ENCODE measurements at places on chromosomes 5 and 9.

DNA sequence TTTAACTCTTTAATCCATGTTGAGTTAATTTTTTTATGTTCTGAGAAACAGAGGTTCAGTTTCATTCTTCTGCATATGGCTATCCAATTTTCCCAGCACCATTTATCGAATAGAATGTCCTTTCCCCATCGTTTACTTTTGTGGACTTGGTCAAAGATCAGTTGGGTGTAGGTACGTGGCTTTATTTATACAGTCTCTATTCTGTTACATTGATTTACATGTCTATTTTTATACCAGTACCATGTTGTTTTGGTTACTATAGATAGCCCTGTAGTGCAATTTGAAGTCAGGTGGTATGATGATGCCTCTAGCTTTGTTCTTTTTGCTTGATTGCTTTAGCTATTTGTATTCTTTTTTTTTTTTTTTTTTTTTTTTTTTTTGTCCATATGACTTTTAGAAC, 462.0 kb downstream of the HTR1A start:
- DNase-seq: no peak

- no peak for DNase-seq
Observed at GRCh38 chr5:10590226-10590999, 26.5 kb downstream of the ANKRD33B start.

DNA sequence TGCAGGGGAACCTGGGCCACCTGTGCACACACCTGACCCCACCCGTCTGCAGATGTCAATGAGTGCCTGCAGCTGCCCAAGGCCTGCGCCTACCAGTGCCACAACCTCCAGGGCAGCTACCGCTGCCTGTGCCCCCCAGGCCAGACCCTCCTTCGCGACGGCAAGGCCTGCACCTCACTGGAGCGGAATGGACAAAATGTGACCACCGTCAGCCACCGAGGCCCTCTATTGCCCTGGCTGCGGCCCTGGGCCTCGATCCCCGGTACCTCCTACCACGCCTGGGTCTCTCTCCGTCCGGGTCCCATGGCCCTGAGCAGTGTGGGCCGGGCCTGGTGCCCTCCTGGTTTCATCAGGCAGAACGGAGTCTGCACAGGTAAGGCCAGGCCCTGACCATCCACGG, 14.5 kb upstream of the ASS1 start:
- DNase-seq: no peak

DNA sequence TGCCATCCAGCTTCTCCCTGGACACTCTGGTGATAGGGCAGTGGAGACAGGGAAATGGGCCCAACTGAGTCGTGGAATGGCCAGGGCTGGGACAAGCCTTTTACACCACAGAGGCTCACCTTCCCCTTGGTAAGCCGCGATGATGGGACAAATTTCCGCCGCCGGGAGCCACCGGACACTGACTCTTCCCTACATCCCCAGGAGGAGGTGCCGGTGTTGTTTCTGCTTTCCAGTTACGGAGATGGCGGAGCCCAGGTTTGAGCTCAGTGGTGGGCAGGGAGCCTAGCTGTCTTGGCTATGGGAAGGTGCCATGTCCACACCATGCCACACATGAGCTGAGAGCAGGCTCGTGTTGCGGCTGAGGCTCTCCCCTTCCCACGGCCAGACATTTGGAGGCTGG, 19.9 kb upstream of the WNK2 start:
- DNase-seq: no peak

DNA sequence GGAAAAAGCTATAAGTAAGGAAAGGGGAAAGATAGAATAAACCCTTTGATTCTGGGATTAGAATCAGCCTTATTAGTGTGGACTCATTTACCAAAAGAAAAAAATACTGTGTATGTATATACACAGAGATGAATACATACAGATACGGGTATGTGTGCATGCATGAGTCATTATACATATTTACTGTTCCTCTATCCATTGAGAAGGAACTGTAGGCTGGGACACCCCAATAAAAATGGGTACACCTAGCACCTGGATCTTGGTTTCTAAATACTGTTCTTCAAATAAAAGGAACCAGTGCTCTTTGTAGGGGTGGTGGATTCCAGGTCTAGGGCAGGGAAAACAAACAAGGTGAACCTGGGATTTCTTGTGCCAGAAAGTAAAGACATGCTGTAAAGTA, 48.3 kb downstream of the WHRN start:
- DNase-seq: no peak

DNA sequence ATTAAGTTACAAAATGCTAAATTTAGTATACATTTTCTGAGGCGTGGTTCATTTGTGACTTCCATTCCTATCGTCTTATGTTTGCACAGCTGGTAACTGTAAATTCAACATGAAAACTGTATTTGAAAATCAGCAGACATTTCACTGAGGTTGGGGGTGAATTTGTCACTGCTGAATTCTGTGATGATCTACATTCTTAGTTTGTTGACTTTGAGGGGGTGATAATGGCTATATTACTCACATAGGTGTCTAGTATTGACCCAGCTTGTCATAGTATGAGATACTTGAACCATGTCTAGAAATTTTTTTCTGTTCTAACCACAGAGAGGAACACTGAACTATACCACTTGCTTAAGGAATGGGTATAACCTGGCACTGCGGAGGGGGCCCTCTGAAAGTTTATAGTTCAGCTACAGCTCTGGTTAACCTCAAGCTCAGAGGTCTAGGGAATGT, 313.3 kb downstream of the PIK3R1 start:
- no peak for DNase-seq

- DNase-seq: no peak
Observed at GRCh38 chr5:30908356-30908755, 285.1 kb upstream of the CDH6 start.

DNA sequence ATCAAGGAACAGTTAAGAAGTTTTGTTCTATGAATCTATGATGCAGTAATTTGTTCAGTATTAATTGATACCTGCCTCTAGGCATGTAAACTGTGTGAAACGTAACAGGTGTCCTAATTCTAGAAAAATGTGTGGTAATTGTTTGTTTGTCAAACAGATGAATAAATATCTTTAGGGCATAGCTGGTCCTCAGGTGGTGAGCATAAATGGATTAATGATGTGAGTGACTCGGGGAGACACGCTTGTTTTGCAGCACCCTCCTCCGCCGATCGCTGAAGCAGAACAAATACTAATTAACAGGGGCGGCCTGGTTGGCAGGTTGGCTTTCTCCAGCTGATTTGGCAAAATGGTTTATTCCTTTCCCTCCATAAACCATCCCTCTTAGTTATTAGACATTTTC, 88.8 kb downstream of the TLE4 start:
- no peak for DNase-seq

GRCh38 chr5:67246108-67246507, 49.5 kb upstream of the CD180 start:
- DNase-seq: no peak

DNA sequence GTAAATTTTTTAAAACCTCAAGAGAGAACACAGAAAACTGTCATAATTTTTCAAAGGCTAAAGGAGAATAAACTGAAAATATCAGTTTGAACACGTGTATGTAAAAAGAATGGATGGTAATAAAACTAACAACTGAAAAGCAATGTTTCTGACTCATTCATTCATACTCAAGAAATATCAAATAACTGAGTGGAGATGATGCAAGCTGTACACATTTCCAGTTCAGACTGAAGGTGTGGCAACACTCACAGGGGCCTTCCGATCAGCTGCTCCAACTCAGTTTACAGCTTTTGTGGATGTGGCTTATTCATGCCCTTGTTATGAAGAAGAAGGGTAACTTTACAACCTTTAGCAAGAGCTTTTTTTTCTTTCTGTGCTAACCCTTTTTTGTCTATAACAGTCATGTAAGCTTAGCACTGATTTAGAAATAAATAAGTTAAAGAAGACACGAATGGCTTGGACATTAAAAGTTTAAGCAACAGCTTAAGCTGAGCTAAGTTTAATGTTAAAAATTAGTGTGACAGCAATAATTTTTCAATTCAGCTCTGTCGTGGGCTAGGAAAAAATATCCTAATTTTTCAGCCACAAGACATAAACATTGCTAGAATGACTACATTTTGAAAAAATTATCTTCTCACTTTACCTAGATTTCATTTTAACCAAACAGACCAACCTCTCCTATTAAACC, 453.5 kb downstream of the RAB3C start:
- peak; percentile 36 for DNase-seq

GRCh38 chr9:113567361-113568080, 104.0 kb downstream of the RGS3 start:
- DNase-seq: no peak

- DNase-seq: no peak
Observed at GRCh38 chr9:92165484-92165883, 50.3 kb upstream of the SPTLC1 start.

DNA sequence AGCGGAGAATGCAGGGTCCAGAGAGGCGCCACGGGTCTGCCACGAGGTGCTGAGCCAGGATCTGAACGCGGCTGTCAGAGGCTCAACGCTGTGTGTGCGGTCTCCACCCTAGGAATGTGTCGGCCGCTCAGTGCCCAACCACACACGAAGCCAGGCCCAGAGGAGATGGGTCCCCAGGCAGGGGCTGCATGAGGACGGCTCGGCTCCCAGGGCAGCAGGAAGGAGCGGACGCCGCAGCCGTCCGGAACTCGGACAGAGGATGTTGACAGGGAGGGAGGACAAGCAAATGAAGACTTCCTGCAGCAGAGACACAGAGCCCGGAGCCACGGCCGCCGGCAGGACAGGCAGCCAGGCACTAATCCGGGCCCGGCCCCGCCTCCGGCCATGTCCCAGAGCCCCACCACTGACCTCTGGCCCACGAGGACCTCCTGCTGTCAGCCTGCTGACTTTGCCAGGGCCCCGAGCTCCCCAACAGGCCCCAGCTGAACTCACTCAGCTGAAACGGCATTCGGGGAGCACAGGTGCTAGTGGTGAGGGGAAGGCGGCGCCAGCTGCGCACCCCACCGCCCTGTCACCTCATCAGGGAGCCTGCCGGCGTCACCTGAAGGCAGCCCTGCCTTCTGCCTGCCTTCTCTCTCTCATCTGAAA, 12.7 kb downstream of the VAV2 start:
- DNase-seq: no peak

- no peak for DNase-seq
Observed at GRCh38 chr9:91360551-91361290, 997 bp downstream of the AUH start.

DNA sequence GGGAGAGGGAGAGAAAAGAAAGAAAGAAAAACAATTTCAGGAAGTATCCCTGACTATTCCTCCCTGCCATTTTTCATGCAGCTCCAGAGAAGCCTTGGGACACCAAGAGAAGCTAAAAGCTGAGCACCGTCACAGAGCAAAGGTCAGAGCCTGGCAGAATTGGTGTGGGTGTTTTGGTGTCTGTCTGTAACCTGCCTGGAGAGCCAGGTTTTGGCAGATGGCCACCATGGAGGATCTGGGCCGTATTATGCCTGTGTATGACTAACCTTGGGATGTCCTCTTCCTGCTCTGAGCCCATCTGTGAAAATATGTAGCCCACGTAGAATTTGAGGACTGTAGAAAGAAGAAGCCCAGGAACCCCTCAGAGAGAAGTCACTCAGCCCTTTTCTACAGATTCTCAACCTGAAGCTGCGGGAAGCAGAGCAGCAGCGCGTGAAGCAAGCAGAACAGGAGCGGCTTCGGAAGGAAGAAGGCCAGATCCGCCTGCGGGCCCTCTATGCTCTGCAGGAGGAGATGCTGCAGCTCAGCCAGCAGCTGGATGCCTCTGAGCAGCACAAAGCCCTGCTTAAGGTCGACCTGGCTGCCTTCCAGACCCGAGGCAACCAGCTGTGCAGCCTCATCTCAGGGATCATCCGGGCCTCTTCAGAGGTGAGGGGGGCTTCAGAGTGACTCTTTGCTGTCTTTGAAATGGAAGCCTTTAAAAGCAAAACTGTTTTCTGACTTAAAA, 18.8 kb downstream of the GLE1 start:
- DNase-seq: no peak

DNA sequence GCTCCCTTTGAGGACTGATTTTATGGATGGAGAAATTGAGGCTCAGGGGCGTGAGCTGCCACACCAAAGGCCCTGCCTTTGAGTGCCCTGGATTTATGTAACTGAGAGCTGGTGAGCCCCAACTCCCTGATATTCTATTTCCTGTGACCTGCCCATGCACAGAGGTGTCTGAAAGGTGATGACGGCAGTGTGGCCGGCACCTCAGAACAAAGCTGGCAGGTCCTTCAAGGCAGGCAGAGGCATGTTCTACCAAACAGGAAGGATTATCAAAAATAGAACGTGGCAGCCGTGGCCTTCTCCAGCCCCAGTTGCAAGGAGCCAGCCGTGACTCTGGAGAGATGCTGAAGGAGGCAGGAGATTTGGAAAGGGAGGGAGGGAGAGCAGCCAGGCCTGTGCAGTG, 36.2 kb downstream of the INSYN2B start:
- DNase-seq: no peak

DNA sequence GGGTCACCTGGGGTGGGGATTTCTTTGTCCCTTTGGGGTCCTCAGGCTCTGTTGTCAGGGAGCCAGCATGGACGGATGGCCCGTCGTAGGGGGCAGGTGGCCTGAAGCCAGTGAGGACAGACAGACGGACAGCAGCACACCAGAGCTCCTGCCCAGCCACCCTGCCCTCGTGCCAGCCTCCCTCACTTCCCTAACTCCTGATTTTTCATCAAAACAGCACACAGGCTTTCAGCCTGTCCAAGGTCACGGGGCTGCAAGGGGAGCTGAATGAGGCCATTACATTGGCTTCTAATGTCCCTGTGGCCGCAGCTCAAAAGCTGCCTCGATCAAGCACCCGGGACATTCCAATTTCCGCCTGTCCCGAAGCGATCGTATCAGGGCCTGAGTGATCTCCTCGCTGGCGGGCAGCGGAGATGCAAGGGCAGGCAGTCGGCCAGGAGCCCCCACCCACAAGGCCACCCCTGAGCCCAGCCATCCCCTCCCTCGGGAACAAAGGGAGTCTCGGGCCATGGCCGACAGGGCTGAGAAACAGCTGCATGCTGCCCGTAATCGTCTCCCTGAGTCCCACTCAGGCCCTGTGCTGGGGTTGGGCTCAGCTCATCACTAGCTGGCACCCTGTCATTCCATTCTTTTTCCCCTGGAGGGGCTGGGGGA, 50.5 kb upstream of the RNU6ATAC start:
- DNase-seq: no peak

DNA sequence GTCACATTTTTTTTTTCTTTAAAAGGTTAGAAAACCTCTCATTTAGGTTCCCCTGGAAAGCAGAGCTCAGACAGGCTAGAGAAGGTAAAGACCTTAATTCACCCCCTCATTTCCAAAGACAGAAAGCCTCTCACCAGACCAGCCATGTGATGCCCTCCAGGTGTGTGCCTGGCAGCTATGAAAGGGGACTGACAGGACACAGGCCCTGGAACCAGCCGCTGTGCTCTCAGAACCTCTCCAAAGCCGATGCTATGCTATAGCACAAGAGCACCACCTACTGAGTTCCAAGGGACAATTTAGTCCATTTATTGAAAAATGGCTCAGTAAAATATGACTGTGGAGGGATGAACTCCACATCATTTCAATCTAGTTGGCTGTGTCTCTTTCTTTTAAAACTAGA, 48.8 kb downstream of the FANCC start:
- DNase-seq: no peak

DNA sequence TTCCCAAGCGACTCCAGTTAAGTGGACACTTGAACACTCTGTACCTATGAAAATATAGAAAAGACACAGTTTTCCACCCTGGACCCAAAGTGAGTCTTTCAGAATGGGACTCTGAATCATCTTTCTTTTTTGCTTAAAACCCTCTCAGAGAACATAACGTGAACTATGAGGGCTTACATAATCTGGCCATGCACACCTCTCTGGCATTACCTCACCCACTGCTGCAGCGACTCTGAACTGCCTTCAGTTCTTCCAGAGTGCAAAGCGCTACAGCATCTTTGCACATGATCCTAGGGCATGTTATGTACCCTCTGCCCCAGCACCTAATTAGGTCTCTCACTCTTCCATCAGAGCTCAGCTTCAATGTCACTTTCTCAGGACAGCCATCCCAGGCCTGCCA, 186.2 kb downstream of the RORB start:
- DNase-seq: no peak

GRCh38 chr5:84696651-84697050, 312.0 kb upstream of the EDIL3 start:
- no peak for DNase-seq

All from naive thymus-derived CD8-positive, alpha-beta T cell (primary cell).